Articular chondrocyte of knee joint (primary cell): ENCODE measurements at places on chromosomes 2 and 18. TPM values are rescaled to one million over a fixed set of nuclear protein-coding genes. Genes with fewer than 3 reads are reported as not detected.

Gene HOXD10
- total RNA-seq = 0.78 and 1.2 TPM in 2 replicates

Gene EGR4
- total RNA-seq = not detected in 2 replicates

Gene ACVR1C
- total RNA-seq = 0.13 and 0.32 TPM in 2 replicates

Gene KIAA2012
- total RNA-seq = under 0.01 TPM in 1 of 2 replicates, not detected in the other

Gene MDH1B
- 2.3 and 2.7 TPM in 2 replicates for total RNA-seq

Gene FTCDNL1
- 0.13 and 0.76 TPM in 2 replicates for total RNA-seq

Gene CAPN13
- not detected in 2 replicates for total RNA-seq

Gene CTDP1
- 15.7 and 20.6 TPM in 2 replicates for total RNA-seq

Gene MAP3K19
- not detected in 2 replicates for total RNA-seq

Gene UGT1A8
- not detected in 2 replicates for total RNA-seq

Gene KCNG2
- not detected in 2 replicates for total RNA-seq

Gene SPRED2
- total RNA-seq = 14.2 and 14.8 TPM in 2 replicates

Gene LOXL3
- total RNA-seq = 162 and 188 TPM in 2 replicates

Gene TBR1
- under 0.01 and 0.11 TPM in 2 replicates for total RNA-seq

Gene ANKRD29
- total RNA-seq = 4.1 and 9.5 TPM in 2 replicates
